Uterus (tissue), 4 donors: ENCODE measurements at places on chromosomes 7 and 10. TPM values are rescaled to one million over a fixed set of nuclear protein-coding genes. Genes with fewer than 3 reads are reported as not detected.

- no peak for DNase-seq
These were observed 73.2 kb downstream of the SHTN1 start for GRCh38 chr10:116931806-116932205.

DNA sequence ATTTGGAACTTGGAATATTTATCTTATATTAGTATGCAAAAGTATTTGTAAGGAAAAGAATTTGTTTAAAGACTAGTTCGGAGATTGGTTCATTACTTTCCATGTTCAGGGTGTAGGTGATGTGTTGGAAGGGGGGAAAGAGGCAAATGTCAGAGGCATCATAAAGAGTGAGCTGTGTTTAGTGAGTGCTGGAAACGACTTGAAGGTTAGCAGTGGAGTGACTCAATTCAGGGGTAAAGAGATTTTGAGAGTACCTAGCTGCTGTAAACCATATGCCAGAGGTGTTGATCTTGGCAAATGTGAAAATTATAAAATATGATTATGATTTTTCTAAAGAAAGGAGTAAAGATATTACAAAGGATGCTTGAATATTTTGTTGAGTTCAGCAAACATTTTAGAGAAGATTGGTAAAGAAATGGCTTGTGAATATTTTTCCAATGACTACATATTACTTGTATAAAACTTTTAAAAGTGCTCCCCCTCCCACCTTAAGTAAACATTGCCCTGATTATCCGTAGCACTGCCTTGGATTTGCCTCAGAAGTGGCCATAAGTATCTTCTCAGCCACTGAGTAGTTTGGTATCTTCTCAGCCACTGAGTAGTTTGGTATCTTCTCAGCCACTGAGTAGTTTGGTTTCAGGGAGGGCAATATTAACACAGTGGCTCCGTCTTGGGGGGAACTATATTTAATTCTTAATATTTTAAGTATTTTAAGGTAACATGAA, 51.5 kb downstream of the ZNRF2 start:
- no peak for DNase-seq

NKX1-2 gene
- total RNA-seq = not detected

DNA sequence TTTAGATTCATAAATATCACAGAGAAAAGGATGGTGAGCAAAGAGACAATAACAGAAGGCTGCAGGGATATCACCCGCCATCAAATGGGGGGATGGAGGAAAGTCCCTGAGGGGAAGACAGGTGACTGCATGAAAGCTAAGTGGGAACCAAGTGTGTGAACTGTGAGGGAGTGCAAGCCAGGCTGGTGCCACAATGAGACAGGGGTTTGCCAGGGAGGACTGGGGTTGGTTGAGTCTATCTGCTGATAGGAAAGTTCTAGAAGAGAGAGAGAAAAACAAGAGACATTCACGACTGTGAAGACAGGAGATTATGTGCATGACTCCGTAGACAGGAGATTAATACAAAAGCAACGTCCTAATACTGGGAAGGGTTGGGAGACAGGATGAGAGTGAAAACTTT, 376.4 kb downstream of the PARD3 start:
- DNase-seq = no peak

NPTX2 gene
- total RNA-seq = 4.4 TPM

DNA sequence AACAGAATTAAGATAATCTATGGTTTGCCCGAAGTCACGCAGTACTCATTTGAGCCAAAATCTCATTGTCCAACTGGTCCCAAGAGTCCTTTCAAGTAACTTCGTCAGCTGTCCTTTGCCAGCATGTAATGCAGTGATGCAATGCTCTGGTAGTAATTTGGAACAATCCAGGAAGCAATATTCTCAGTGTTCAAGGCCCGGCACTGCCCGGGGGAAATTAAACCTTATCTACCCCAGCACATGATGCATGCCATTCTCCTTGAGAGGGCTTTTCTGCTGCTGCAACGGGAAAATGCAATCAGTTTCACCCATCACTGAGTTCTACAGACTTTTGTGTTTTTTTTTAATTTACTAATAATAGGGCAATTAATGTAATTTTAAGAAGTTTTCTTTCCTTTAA, 77.6 kb upstream of the NME8 start:
- no peak for DNase-seq

DNA sequence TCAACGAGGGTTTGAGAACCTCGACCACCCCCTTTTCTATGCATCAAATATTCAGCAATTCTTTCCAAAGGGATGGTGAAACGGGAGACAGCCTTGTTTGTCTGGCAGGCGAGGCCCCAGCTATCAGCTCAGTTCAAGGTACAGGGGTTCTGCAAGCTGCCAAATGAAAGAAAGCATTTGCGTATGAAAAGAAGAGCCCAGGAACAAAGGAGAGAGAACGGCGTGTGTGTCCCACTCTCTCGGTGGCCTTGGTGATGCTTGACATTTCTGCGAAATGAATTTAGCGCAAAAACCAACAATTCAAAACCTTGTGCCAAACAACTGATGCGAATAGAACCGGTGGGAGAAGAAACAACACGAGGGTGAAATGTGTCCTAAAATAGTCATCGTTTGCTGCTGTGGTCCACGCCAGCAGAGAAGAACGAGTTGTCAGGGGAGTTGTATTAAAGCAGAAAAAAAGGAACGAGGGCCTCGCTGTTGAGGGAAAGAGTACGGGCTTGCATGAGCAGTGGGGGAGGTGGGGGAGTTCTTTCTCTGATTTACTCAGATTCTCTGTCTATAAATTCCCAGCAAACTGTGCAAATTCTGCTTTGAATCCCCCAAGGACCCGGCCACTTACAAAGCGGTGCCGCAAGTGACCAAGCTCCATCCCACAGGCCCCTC, 97.7 kb downstream of the TMEM130 start:
- DNase-seq = no peak

LIPM gene
- not detected for total RNA-seq

DNA sequence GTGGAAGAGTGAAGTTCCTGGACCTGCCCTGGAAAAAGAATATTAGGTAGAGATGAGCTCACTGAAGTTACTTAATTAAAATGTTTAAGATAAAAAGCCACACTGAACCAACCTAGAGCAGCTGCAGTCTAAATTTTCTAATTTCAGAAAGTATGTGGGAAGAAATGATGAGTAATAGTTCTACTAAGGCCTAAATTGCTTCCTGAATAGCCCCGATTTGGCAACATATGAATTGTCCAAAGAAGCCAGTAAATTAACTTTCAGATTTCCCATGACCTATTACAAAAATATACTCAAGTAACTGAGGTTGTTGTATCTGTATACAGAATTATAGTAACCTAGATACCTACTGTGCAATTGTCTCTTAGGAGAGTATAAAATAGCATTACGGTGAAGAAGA, 312.6 kb downstream of the IPMK start:
- no peak for DNase-seq

ELN gene
- total RNA-seq = 427 TPM

FAM24B gene
- not detected for total RNA-seq

TMEM168 gene
- 119 TPM for total RNA-seq

DNA sequence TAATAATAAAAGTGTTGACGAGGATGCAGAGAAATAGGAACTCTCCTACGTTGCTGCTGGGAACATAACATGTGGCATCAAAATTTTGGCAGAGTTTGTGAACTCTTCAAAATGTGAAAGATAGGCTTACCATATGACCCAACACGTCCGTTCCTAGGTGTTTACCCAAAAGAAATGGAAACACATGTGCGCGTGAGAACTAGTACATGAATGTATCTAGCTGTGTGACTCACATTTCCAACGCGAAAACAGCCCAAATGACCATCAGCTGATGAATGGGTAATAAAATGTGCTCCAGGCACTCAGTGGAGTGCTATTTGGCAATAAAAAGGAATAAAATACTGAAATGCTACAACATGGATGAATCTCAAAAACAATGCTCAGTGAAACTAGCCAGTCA, 10.4 kb upstream of the ELFN1 start:
- no peak for DNase-seq

- no peak for DNase-seq
These were observed 1.3 kb downstream of the ZMIZ2 start for GRCh38 chr7:44749992-44750391.

- DNase-seq = no peak
These were observed 13.1 kb upstream of the GOT1 start for GRCh38 chr10:99443500-99443899.

CRPPA gene
- total RNA-seq = 0.29 TPM

WDR86 gene
- 100 TPM for total RNA-seq

GRCh38 chr10:69329721-69330178, 51.5 kb downstream of the HK1 start:
- DNase-seq = no peak

DNA sequence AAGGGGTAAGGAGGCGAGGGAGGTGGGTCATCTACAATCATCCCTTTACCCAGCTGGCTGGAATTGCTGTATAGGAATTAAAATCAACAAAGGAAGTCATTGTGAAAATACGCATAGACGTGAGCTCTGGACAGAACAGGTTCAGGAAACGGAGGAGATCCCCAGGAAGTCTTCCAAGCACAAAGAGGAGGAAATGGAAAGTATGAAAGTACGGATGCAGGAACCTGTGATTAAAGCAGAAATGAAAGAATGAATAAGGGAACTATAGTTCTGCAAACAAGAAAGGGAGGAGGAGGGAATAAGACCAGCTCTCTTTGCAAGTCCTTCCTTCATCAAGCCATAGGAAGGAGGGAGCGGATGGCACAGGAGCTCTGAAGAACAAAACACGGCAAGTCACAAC, 61.8 kb downstream of the PYROXD2 start:
- DNase-seq = no peak

DNA sequence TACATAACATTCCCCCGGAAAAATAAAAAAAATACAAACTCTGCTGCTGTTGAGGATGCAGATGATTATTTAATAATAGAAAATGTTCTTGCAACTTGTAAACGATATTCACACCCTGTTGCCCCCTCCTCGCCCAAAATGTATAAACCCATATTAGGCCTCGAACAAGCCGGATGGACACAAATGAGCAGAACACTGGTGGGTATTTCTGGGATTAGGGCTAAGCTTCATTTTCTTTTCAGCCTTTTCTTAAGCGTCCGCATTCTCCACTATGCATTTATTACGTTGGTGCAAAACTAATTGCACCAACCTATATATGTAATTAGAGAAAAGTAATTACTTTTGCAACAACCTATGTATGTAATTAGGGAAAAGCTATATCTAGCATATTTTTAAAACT, 349 bp upstream of the GNG11 start:
- no peak for DNase-seq

DNA sequence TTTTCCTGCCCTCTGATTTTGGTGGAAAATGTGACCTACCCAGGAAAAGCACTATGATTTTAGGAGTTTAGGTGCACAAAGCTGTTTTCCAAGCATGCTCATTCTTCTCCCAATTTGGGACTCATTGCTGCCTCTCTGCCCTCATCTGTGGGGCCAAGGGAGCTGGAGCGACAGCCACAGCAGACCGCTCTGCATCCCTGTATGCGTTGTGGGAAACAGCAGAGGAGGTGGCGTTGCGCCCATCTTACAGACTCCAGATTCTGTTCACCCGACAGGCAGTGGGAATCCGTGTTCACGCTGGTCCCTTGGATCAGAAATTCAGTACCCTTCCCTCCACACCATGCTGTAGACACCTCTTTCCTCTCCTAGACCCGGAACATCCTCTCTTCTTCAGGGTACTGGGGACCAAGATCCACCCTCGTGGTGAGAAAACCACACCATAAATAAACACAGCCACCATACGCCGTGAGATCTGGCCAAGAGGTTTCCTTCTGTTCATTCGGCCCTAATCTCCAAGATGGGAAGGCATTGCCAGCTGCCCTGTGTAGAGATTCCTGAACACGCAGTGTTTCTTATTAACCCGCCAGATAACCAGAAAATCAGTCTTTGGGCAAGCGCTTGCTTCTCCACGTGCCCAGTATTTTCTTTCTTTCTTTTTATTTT, 87.9 kb downstream of the CUX1 start:
- DNase-seq = no peak

CHCHD1 gene
- total RNA-seq = 7.1 TPM

SEC61A2 gene
- total RNA-seq = 11.8 TPM
